ENCODE measurements at places on chromosomes 3 and 15.

DNA sequence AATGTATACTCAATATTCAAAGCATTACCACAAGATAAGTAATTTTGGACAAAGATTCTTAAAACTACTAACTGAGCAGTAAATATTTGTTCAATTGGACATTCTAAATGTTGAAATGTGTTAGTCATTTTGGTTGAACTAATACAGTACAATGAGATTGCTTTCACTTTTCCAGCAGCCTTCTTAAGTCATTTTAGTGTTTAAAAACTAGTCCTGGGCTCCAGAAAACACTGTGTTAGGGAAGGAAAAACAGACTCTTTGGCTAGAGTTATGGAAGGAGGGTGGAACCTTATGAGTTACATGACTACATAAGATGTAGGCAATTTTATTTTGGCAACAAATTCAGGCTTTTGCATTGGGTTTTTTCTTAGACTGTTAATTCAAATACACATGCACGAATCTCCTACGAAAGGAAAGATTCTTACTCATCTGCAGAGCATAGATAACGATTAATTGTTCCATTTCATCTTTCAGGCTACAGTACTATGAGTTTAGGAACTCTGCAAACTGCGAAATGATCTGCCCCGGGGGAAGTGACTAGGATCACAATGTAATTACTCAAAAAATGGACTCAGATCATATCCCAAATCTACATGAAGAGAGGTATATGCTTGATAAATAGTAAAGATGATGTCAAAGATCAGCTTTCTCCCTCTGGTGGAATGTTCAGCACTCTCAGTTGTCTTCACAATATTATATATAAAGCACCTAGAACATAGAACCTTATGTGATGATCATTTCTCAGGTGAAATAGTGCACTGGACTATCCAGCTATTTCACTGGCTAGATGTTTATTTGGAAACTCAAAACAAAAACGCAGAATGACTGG is 492.8 kb upstream of the MDFIC2 start:
- no peak for DNase-seq

GRCh38 chr15:52232327-52232726 is 41.1 kb upstream of the GNB5 start:
- DNase-seq: no peak

DNA sequence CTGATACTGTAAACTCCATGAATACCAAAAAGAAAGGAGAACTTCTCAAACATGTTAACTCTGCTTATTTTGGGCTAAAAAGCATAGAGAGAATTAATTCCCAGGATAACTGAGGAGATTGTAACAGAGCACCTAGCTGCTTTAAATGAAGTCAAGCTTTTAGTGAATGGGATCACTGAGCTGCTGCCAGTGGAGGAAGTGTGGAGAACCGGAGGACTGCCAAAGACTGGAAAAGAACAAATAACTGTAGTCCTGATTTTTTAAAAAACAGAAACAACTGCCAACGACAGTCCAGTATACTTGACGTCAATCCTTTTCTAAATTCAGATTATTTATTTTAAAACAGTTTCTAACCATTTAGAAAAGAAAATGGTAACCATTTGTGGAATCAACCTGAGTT is 3.3 kb downstream of the C3orf70 start:
- no peak for DNase-seq

GRCh38 chr3:24401090-24401810 is 93.4 kb downstream of the THRB start:
- DNase-seq: no peak

DNA sequence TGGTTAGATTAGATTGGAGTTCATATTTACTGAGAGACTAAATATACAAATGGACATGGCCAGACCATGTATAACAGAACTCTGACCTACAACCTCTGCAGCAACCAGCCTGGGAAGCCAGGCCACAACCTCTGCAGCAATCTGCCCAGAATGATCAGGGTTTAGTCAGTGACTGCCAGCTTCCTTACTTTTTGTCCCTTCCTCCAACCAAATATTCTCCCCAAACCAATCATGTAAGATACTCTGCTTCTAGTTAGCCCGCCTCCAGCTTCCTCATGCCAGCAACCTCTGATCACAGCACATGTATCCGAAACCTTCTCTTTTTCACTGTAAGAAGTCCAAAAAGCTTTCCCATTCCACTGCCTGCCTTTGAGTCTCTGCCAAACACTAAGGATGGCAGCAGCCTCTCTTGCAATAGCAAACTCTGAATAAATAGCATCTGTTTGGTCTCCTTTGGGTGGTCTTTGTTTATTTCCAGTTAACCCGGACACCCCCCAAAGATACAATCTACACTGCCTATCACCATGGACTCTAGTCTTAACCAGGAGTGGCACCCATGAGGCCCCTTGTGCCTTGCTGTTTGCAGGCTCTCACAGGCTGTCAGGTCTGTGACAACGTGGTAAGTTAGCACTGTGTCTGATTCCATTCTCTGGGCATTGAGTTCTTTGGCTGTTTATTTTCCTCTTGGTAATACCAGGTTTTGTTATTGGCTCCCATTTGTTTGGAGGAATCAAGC is 102.2 kb downstream of the ERC2 start:
- DNase-seq: no peak

DNA sequence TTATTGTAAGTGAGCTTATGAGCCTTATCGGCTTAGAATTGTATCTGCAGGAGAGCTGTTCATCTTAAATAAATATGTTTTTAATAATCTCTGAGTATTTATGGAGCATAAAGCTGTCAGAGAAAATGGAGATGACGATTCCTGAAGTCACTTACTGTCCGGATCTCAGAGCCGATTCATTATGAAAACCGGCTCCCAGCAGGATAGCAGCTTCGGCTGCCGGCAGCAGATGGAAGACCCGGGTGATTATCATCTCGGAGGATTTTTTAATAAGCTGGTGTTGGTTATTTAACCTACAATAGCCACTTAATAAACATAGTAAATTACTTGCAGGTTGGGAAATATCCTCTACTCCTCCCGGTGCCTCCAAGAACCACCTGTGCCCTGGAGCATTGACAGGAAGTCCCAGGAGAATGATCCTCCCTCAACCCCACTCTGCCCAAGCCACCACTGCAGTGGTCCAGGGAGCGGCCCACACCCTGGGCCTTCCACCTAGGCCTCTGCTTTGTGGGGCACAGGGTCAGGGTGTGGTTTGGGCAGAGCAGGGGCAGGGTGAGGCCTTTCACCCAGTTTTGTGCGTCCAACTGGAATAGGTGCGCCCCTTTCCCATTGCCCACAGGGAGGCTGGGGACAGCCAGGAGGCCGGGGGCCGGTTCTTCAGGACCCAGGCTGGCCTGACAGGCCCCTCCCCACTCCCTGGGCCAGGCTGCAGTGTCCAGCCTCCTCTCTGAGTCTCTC is 42.2 kb upstream of the PRR23E start:
- no peak for DNase-seq

- no peak for DNase-seq
Observed at GRCh38 chr3:128854475-128854874, 24.9 kb upstream of the ACAD9 start.

GRCh38 chr15:43776101-43776717 is 557 bp downstream of the ELL3 start:
- no peak for DNase-seq

GRCh38 chr15:67840749-67841512 is 1.1 kb upstream of the RNU6-1 start:
- no peak for DNase-seq

- DNase-seq: no peak
Observed at GRCh38 chr3:134201201-134202130, 49.2 kb downstream of the RYK start.

DNA sequence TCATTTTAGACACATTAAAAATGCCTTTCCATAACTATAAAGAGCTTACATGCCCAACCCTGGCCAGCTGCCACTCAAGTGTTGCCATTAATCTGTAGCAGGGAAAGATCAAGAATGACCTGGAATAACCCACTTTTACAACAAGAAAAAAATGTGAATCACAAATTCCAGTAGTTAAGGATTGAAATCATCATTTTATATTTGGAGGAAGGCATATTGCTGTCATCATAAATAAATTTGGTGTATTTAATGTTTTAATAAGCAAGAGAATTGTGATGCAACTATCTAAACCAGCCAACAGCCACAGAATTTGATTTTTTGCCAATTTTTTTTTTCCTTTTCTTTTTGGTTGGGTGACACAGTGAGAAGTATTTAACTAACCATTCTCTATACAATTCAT is 240.0 kb upstream of the SEMA6D start:
- DNase-seq: no peak

DNA sequence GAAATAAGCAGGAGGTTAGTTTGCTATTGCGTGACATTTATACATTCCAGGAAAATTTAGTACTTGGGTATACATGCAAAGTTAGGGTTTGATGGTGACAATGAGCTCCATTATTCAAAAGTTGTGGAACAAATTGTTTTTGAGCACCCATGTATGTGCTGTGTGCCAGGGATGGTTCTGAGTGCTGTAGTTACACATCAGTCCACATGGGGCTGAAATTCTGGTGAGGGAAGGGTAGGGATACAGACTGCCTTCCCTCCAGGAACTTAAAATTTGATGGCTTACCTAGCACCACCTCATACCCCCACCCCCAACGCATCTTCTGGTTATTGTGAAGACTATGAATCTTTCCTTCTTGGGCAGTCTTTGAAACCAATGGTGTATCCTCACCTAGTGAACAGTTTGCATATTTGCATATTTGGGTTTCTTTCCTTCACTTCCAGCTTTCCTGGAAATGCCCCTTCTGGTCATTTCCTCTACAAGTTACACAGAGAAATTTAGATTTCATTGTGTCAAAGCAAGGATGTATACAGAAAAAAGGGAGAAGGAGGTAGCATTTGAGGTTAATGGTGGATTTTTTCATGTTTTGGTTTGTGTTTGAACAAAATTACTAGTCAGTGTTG is 222.0 kb upstream of the IL12A start:
- DNase-seq: no peak

GRCh38 chr3:105626739-105627138 is 242.1 kb downstream of the CBLB start:
- DNase-seq: no peak

- no peak for DNase-seq
Observed at GRCh38 chr15:78075490-78076230, 1.9 kb downstream of the TBC1D2B start.

- DNase-seq: no peak
Observed at GRCh38 chr3:102531686-102532085, 96.9 kb downstream of the ZPLD1 start.

DNA sequence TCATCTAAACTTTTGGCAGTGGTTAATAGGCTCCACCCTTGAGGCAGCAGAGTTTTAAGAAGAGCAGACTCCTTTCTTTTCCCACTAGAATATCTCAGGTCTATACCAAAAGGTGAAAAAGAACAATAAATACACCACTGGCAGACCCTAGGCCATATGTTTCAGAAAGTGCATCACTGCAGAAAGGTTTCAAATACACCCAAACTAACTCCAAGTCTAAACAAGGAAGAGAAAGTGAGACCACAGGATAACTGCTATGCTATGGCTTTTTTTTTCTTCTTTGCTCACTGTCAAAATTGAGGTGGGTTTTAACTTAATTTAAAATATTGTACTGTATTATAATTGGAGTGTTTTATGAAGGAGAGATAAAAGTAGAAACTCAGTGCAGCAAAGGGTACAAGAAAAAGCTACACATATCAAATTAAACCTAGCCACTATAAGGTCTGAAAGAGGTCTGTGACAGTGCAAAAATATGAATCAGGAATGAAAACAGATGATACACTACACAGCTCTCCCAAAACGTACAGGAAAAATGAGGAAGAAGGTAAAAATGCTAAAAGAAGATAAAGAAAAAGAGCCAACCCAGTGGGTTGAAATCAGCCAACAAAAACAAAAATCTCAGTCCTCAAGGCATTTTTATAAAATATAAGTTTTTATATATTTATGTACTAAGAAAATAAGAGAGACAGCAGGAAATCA is 8.4 kb downstream of the SNX4 start:
- no peak for DNase-seq

DNA sequence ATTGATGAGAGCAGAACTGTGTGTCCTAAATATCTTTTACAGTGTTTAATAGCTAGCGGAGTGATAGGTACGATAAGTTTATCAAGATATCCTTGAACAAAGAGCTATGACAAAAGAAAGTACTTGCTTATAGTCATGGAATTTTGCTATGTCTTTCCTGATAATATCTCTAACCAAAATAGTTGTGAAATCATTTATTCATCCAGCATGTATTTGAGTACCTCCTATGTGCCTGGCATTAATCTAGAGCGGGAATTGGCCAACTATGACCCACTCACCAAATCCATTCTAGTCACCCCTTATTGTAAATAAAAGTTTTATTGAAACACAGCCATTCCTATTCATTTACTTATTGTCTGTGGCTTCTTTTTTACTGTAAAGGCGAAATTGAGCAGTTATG is 46.6 kb downstream of the ZFAND6 start:
- no peak for DNase-seq

DNA sequence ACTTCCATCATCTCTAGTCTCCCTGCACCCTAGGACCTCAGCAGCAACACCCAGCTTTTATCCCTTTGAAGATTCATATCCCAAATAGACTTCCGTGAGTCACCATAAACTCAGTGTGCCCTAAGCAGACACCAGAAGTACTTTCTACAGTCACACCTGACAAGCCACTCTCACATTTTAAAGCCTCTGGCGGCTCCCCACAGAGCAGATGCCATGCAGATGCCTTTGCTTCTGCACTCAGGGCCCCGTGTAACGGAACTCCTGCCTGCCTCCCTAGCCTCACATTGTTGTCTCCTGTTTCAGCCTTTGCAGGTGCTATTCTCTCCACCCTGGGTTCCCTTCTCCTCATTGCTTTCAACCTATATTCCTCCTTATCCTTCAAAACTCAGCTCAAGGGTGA is 155.5 kb upstream of the SLC24A5 start:
- no peak for DNase-seq

- no peak for DNase-seq
Observed at GRCh38 chr3:10460951-10461545, 44.3 kb downstream of the ATP2B2 start.
